ENCODE measurements at places on chromosomes 7 and 10. TPM values are rescaled to one million over a fixed set of nuclear protein-coding genes. Genes with fewer than 3 reads are reported as not detected.

DNA sequence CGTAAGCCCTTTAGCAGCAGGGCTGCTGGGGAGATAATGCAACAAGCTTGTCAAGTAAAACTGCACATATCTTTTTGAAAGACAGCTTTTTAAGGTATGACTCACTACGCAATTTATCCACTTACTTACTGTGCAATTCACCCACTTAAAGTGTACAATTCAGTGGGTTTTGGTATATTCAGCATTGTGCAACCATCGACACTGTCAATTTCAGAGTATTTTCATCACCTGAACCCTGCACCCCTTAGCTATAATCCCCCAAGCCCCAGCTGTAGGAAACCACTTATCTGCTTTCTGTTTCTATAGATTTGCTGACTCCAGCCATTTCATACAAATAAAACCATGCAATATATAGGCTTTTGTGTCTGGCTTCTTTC is 168.0 kb downstream of the PTPN20 start:
- DNase-seq, result no peak

GRCh38 chr10:83603708-83604107 is 535.6 kb upstream of the GHITM start:
- no peak for DNase-seq

- DNase-seq, result no peak
Observed at GRCh38 chr7:142476077-142476476, 218.2 kb upstream of the PRSS58 start.

DNA sequence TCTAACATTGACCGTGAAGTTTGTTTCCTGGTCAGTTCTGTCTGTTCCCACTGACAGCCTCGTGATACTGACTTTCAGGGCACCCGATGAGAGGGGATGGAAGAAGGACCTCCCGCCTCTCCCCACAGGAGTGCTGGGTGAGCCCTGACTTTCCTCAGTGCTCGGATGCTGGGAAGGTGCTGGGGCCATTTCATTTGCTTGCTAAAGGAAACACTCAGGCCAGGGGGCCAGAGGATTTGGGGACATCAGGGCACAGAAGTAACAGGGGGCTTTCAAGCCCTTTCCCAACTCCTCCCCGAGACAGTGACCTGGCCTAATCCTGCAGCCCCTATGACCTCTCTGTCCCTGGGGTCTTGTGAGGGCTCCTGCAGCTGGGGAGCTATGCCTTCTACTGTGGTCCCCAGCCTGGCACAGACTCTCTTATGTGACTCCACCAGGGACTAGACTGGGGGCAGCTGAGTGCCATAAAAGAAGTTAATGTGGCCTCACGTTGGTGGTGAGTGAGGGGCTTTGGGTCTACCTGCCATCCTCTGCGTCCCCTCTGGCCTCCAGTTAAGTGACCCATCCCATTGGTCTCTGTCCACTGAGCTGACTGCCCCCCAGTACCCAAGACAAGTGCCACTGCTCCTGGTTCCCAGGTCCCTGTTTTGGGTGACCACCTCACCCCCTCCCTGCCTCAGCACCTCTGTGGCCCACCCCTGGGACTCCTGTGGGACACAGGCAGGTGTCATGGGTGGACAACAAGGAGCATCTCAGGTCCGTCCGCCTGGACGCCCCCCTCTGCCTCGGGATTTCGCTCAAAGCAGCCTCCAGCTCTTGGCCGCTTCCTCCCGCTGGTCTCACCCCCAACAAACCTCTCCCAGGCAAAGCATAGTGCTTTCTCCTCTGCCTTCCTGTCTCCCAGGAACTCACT is 33.4 kb upstream of the HSPA12A start:
- peak; percentile 49 for DNase-seq

DNA sequence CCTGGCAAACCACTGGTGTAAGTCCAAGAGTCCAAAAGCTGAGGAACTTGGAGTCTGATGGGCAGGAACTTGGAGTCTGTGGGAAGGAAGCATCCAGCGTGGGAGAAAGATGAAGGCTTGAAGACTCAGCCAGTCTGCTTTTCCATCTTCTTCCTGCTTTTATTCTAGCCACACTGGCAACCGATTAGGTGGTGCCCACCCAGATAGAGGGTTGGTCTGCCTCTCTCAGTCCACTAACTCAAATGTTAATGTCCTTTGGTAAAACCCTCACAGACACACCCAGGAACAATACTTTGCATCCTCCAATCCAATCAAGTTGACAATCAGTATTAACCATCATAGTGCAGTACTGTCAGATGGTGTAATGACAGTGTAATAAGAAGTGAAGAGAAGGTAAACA is 119.2 kb downstream of the EPC1 start:
- DNase-seq, result no peak

DNA sequence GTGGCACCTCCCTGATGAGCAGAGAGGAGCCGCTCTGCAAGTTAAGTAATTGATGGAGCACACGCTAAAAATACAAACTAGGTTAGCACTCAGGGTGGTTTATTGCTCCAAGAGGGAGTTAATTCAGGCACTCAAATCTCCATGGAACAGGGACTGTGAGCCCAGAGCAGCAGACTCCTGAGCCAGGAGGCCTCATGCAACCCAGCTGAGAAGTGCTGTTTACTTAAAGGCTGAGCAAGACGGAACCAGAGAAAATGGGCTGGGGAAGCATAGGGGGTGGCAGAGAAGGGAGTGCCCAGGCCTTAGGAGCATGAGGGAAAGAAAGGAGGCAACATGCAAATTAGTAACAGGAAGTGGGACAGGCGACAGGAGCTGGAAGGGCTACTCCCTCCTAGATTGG is 174.1 kb downstream of the KCNMA1 start:
- no peak for DNase-seq

DNA sequence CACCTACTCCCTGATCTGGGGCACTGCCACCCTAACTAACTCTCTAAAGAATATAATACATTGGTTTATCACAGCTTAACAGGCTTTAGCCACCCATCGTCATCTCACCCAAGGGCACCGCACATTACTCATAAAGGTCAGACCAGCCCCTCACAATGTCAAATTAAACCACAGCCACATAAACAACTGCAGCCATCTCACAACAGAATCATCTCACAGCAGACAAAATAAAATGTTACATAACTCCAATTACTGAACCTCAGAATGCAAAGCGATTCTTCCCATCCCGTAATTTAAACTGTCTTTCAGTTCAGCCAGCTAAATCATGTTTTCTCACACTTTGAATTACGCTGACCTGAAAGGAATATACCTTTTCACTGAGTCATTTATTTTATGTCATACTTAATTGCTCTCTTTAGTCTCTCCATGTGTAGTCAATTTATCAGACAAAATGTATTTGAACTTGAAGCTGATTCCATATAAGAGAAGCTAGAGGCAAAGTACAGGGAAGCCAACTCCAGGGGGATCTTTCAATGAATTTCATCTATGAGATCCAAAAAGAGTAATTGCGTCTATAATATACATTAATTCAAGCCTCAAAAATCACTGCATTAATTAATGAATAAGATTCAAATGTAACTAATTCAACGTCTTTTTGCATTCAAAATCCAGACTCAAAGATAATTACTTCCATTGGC is 96.9 kb upstream of the NEBL start:
- no peak for DNase-seq

GRCh38 chr10:84204610-84205009 is 10.3 kb downstream of the CDHR1 start:
- DNase-seq, result peak; percentile 25

Gene TBXAS1
- total RNA-seq, result 19.1 TPM

Gene SLIT1
- total RNA-seq, result 3.1 TPM

Gene FAM25A
- total RNA-seq, result not detected

Gene MYO1G
- total RNA-seq, result 8.8 TPM

Gene GLUD1
- total RNA-seq, result 141 TPM

Gene UNC5B
- 4.1 TPM for total RNA-seq

Measured in sciatic nerve (tissue), 2 donors.